Peyer's patch (tissue), 4 donors: ENCODE measurements at places on chromosomes 6 and 20. TPM values are rescaled to one million over a fixed set of nuclear protein-coding genes. Genes with fewer than 3 reads are reported as not detected.
A peak's percentile ranks its signal among the peaks of the same experiment; 100 is the strongest.

DNA sequence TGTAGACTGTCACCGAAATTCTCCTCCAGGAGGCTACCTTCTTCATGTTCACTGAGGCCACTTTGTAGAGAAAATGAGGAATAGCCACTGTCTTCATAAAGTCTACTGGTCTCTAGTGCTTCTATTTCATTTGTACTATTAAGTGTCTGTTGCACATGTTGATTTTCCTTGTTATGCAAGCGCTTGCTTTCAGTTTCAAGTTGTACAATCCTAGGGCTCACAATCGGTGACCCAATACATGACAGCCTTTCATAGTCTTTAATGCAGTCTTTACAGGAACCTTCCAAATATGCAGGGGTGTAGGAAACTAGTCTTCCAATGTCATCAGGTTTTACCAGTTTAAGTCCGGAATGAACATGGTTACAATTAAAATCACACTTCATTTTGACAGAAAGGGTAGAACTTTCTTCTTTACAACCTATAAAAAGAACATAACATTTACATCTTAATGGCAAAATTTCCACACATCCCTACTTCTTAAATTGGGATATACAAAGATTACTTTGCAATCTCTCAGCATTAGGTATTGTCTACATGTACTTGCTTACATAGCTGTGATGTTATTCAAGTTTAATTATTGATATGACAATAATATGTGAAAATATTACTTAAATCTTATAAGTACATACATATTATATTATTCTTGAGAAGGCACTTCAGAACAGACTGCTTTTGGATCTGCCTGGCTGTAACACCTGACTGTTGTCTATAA, 7.5 kb downstream of the FBXO5 start:
- no peaks in the 10 kb centered on the region for H3K36me3 ChIP-seq
- H3K4me1 ChIP-seq = no peaks in the 10 kb centered on the region

GRCh38 chr6:46097366-46097765, 32.4 kb upstream of the ENPP4 start:
- H3K36me3 ChIP-seq = no peaks in the 10 kb centered on the region
- H3K4me3 ChIP-seq = no peak overlapping the region
- H3K4me1 ChIP-seq = no peaks in the 10 kb centered on the region

- no peak for DNase-seq
- peaks cover 4% of the 10 kb centered on the region for H3K4me1 ChIP-seq
- peak overlapping the region; percentile 42 for H3K27ac ChIP-seq
- H3K27me3 ChIP-seq = no peaks in the 10 kb centered on the region
- H3K36me3 ChIP-seq = no peaks in the 10 kb centered on the region
Measured at GRCh38 chr20:3687655-3688054, 5.8 kb upstream of the ADAM33 start.

- H3K27ac ChIP-seq = peak overlapping the region; percentile 67
- H3K4me1 ChIP-seq = no peaks in the 10 kb centered on the region
- no peak for DNase-seq
- H3K36me3 ChIP-seq = no peaks in the 10 kb centered on the region
- no peak overlapping the region for H3K4me3 ChIP-seq
- H3K27me3 ChIP-seq = no peaks in the 10 kb centered on the region
Measured at GRCh38 chr6:11429577-11429976, 108.0 kb upstream of the TMEM170B start.

GRCh38 chr6:15709651-15710269, 46.9 kb upstream of the DTNBP1 start:
- DNase-seq = no peak
- H3K4me1 ChIP-seq = no peaks in the 10 kb centered on the region
- H3K27ac ChIP-seq = no peak overlapping the region
- H3K27me3 ChIP-seq = no peaks in the 10 kb centered on the region

DNA sequence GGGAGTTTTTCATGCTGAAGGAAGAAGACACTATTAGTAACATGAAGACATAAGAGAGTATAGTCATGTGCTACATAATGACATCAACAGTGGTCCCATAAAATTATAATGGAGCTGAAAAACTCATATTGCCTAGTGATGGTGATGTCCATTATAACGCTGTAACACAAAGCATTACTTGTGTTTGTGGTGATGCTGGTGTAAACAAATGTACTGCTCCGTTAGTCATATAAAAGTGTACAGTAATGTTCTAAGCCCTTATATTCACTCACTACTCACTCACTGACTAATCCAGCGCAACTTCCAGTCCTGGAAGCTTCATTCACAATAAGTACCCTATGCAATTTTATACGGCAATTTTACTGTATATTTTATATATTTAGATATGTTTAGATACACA, 26.8 kb upstream of the ASF1A start:
- H3K4me3 ChIP-seq = no peak overlapping the region
- no peaks in the 10 kb centered on the region for H3K4me1 ChIP-seq
- H3K27ac ChIP-seq = no peak overlapping the region
- DNase-seq = no peak

DNA sequence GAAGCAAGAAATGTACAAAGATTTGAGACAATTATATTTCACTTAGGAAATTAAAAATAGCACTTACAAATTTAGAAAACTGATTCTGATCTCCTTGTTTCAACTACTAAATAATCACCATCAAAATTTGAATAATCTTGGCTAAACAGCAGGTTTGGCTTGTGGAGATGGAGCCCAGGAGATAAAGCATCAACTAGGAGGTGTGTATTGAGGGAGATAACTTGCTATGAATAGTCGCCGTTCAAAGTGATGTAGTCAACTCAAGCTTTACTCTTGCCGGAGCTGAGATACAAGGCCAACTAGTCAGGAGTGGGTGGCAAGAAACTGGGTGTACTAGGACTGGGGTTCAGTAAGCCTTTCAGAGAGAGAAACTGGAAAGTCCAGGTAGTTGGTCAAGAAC, 117.7 kb downstream of the TRMT11 start:
- no peaks in the 10 kb centered on the region for H3K4me1 ChIP-seq
- H3K4me3 ChIP-seq = no peak overlapping the region
- H3K27me3 ChIP-seq = no peaks in the 10 kb centered on the region
- H3K36me3 ChIP-seq = no peaks in the 10 kb centered on the region
- DNase-seq = no peak

BCAS1 gene
- 35.0 TPM for total RNA-seq

LCA5 gene
- 1.8 TPM for total RNA-seq

CLDN20 gene
- 0.88 TPM for total RNA-seq

CCN2 gene
- 75.6 TPM for total RNA-seq

CPXM1 gene
- 1.2 TPM for total RNA-seq
